SK-N-SH (cell line): ENCODE measurements at places on chromosomes 11 and 22. TPM values are rescaled to one million over a fixed set of nuclear protein-coding genes. Genes with fewer than 3 reads are reported as not detected.
A peak's percentile ranks its signal among the peaks of the same experiment; 100 is the strongest.

The KRTAP5-1 gene
- not detected in 2 replicates for polyA plus RNA-seq

DNA sequence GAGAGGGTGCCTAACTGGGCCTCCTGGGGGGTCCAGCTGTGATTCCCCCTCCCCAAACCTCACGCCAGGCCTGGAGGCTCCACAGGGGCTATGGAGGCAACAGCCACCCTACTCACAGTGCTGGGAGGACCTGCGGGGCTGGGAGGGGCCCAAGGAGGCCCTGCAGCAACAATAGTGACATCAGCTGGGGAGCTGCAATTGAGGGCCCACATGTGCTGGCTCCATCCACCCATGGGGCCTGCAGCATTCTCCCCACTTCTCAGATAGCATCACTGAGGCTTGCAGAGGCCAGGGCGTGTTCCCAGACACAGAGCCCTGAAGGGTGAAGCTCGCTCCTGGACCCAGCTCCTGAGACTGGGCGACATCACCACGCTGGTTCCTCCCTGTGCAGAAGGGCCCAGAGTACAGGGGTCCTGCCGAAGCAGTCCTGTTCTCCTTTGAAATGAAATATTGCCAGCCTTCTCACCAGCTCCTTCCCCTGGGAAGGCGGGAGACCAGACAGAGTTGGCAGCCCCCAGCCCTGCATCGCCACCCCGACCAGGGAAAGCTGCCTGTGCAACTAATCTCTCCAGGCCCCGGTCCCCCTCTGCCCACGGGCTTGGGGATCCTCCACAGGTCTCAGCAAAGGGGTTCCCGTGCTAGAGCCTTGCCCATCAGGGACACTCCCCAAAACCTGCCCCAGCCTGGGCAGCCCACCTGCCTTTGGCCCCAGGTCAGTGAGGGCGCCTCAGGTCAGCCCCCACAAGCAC lies 8.9 kb upstream of the TBX1 start:
- H3K27me3 ChIP-seq: peaks cover 32% of the 10 kb centered on the region
- H3K27ac ChIP-seq: no peak overlapping the region
- H3K36me3 ChIP-seq: no peaks in the 10 kb centered on the region
- H3K4me1 ChIP-seq: no peaks in the 10 kb centered on the region
- no peak for DNase-seq

The SAA1 gene
- polyA plus RNA-seq: not detected in 2 replicates

The GLYATL1 gene
- polyA plus RNA-seq: 0.21 and 0.29 TPM in 2 replicates

DNA sequence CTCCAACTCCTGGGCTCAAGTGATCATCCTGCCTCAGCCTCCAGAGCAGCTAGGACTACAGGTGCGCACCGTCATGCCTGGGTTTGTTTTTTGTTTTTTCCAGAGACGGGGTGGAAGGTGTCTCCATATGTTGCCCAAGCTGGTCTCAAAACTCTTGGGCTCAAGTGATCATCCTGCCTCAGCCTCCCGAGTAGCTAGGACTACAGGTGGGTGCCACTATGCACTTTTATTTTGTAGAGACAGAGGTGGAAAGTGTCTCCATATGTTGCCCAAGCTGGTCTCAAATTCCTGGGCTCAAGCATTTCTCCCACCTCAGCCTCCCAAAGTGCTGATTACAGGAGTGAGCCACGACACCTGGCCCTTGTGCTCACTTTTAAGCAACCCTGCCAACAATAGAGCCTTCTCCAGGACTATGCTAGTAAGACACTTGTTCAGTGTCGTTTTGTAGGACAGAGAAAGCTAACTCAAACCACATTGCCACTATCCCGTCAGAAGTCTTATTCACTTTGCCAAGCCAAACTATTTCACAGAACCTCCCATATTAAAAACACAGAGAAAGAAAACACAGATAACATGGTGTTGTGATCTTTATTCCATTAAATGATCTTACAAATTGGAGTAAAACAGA lies 9.4 kb upstream of the PLAAT3 start:
- no peak for DNase-seq
- peaks cover 25% of the 10 kb centered on the region for H3K36me3 ChIP-seq
- H3K4me3 ChIP-seq: no peak overlapping the region
- no peaks in the 10 kb centered on the region for H3K27me3 ChIP-seq

GRCh38 chr22:43210631-43211515 lies 23.9 kb upstream of the TTLL12 start:
- no peaks in the 10 kb centered on the region for H3K4me1 ChIP-seq
- no peak for DNase-seq
- no peak overlapping the region for H3K4me3 ChIP-seq

The TESMIN gene
- 2.0 and 3.5 TPM in 2 replicates for polyA plus RNA-seq

The LRRC74B gene
- polyA plus RNA-seq: 0.02 and 0.03 TPM in 2 replicates

DNA sequence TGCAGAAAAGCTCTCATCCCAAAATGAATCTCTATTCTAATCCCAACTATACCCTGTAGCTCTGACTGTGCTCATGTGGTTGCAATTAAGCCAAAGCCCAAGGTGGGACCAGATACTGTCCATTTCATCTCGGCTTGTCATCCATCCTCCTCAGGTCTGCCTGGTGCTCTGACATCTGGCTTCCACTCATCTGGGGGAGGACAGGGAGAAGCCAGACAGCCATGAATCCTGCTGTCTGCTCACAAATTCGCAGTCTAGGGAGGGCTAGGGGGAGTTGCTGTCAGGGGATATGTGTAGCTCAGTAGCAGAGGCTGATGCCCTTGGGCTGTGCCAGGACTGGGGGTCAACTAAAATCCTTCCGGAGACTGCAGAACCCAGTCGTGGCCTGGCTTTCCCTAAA lies 167.1 kb downstream of the ETS1 start:
- no peak overlapping the region for H3K4me3 ChIP-seq
- no peaks in the 10 kb centered on the region for H3K27me3 ChIP-seq
- H3K36me3 ChIP-seq: no peaks in the 10 kb centered on the region
- DNase-seq: peak; percentile 69
- peaks cover 26% of the 10 kb centered on the region; the same call in 1 of the 2 replicates for H3K4me1 ChIP-seq

The PLEKHA7 gene
- 0.08 and 0.12 TPM in 2 replicates for polyA plus RNA-seq

DNA sequence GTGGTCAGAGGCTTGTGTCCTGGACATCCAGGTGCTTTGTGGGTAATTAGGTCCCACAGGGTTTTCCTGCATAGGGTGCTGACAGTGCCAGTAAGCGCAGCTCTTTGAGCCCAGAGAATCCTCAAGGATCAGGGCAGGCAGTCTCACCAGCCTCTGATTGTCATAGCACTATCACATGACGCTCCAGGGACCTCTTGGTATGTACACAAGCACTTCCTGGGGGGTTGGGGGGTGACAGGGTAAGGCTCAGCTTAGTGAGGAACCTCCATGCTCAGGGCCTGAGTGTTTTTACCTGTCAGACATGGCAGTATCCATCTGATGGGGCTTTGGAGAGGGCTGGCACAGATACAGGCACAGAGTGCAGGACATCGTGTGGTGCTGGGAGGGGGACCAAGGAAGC lies 27.9 kb upstream of the SUSD2 start:
- no peak for DNase-seq
- H3K27ac ChIP-seq: no peak overlapping the region
- peaks cover 15% of the 10 kb centered on the region for H3K4me1 ChIP-seq
- H3K36me3 ChIP-seq: peaks cover 5% of the 10 kb centered on the region; the same call in 1 of the 2 replicates
- no peak overlapping the region for H3K4me3 ChIP-seq

DNA sequence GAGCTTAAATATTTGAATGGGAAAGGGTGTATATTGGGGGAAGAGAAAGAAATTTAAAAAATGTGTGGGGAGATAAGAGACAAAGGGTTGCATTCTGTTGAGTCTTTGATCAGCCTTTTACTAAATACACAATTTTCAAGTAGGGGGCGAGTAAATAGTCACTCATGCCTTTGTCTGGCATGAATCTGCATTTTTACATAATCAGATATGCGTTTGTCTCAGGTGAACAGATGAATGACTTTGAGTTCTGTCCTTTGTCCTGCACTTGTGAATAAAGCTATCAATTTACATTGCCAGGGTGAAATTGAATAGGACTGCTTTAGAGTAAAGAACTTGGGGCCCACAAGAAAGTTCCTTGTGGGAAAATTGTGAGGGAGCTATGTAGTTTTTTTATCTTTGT lies 523.6 kb upstream of the LUZP2 start:
- H3K4me1 ChIP-seq: no peaks in the 10 kb centered on the region; the same call in 1 of the 2 replicates
- no peak overlapping the region for H3K4me3 ChIP-seq
- no peaks in the 10 kb centered on the region for H3K36me3 ChIP-seq

The SNX32 gene
- polyA plus RNA-seq: 0.81 and 1.0 TPM in 2 replicates

The SLC35E4 gene
- 2.8 and 2.9 TPM in 2 replicates for polyA plus RNA-seq

GRCh38 chr11:94795476-94796189 lies 27.5 kb downstream of the AMOTL1 start:
- H3K4me3 ChIP-seq: peak overlapping the region; percentile 21; the same call in 1 of the 2 replicates
- H3K36me3 ChIP-seq: peaks cover 22% of the 10 kb centered on the region
- no peaks in the 10 kb centered on the region for H3K27me3 ChIP-seq
- peak overlapping the region; percentile 99 for H3K27ac ChIP-seq
- H3K4me1 ChIP-seq: peaks cover 26% of the 10 kb centered on the region
- no peak for DNase-seq

DNA sequence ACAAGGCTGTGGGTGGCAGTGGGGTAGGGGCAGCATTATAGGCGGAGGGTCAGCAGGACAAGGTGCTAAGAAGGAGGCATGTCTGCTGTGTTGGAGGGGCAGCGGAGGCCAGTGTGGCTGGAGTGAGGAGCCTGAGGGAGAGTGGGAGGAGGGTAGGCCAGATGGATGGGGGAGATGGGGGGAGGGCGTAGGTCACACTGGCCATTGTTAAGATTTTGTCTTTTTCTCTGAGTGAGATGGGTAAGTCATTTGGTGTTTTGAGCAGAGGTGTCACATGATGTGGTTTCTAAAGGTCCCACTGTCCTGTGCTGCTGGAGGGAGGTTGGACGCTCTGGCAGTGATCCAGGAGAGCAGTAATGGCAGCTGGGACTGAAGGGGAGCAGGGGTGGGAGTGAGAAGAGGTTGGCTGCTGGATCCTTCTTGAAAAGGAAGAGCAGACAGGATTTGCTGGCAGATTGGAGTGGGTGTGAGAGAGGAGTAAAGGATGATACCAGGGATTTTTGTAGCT lies 9.8 kb downstream of the PPP6R3 start:
- H3K36me3 ChIP-seq: peaks cover 9% of the 10 kb centered on the region
- peaks cover 27% of the 10 kb centered on the region; the same call in 1 of the 2 replicates for H3K4me1 ChIP-seq
- H3K27me3 ChIP-seq: no peaks in the 10 kb centered on the region
- peak; percentile 75 for DNase-seq
- no peak overlapping the region for H3K27ac ChIP-seq

The MPZL3 gene
- polyA plus RNA-seq: 0.38 and 0.70 TPM in 2 replicates

DNA sequence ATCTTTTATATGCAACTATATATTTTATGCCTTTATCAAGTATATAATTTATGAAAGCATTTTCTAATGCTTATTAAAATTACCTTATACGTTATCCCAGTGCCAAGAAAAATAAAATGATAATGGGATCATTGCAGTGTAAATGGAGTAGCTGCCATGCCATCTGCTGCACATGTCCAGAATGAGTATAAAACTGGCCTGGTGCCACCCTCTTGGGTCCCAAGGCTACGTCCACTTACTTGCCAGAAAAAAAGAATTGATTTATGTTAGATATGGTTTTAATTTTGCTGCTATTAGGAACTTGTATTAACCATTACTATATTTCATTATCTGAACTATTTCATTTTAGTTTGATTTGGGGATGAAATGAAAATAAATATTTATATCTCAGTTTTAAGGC lies 1127.1 kb upstream of the CNTN5 start:
- H3K27me3 ChIP-seq: no peaks in the 10 kb centered on the region
- H3K27ac ChIP-seq: peak overlapping the region; percentile 67
- peaks cover 7% of the 10 kb centered on the region; the same call in 1 of the 2 replicates for H3K4me1 ChIP-seq
- no peaks in the 10 kb centered on the region for H3K36me3 ChIP-seq
- H3K4me3 ChIP-seq: no peak overlapping the region
- peak; percentile 63 for DNase-seq

- no peaks in the 10 kb centered on the region for H3K27me3 ChIP-seq
- H3K36me3 ChIP-seq: no peaks in the 10 kb centered on the region
- H3K4me3 ChIP-seq: no peak overlapping the region
- H3K27ac ChIP-seq: peak overlapping the region; percentile 3; the same call in 1 of the 2 replicates
Observed at GRCh38 chr11:72189455-72190250, 2.3 kb upstream of the FOLR1 start.

The CRYBA4 gene
- not detected in 2 replicates for polyA plus RNA-seq

GRCh38 chr11:21656065-21656464 lies 536.8 kb upstream of the ANO5 start:
- no peak overlapping the region for H3K4me3 ChIP-seq
- H3K27ac ChIP-seq: no peak overlapping the region
- H3K27me3 ChIP-seq: no peaks in the 10 kb centered on the region
- no peaks in the 10 kb centered on the region for H3K36me3 ChIP-seq
- DNase-seq: no peak
- H3K4me1 ChIP-seq: no peaks in the 10 kb centered on the region

The DGCR6 gene
- 1.2 TPM in 2 replicates for polyA plus RNA-seq

The TEAD1 gene
- polyA plus RNA-seq: 31.2 and 37.8 TPM in 2 replicates

The ABCG4 gene
- polyA plus RNA-seq: 0.50 and 0.72 TPM in 2 replicates

- no peaks in the 10 kb centered on the region for H3K4me1 ChIP-seq
- no peaks in the 10 kb centered on the region for H3K27me3 ChIP-seq
- no peaks in the 10 kb centered on the region for H3K36me3 ChIP-seq
- DNase-seq: no peak
Observed at GRCh38 chr22:27149921-27150543, 492.6 kb downstream of the MIAT start.

GRCh38 chr22:19321757-19322156 lies 30.2 kb upstream of the CLTCL1 start:
- no peaks in the 10 kb centered on the region for H3K4me1 ChIP-seq
- no peaks in the 10 kb centered on the region for H3K27me3 ChIP-seq
- H3K27ac ChIP-seq: no peak overlapping the region
- H3K4me3 ChIP-seq: no peak overlapping the region
- H3K36me3 ChIP-seq: no peaks in the 10 kb centered on the region
- no peak for DNase-seq

- H3K27me3 ChIP-seq: no peaks in the 10 kb centered on the region
- no peaks in the 10 kb centered on the region for H3K36me3 ChIP-seq
- no peak for DNase-seq
Observed at GRCh38 chr11:69611548-69612526, 29.1 kb upstream of the CCND1 start.

GRCh38 chr22:36373258-36373579 lies 14.5 kb downstream of the MYH9 start:
- DNase-seq: no peak
- H3K4me3 ChIP-seq: no peak overlapping the region
- H3K27ac ChIP-seq: peak overlapping the region; percentile 84

- H3K27me3 ChIP-seq: peaks cover 7% of the 10 kb centered on the region; the same call in 1 of the 2 replicates
- DNase-seq: no peak
- H3K27ac ChIP-seq: no peak overlapping the region
- H3K4me3 ChIP-seq: no peak overlapping the region
- no peaks in the 10 kb centered on the region for H3K4me1 ChIP-seq
Observed at GRCh38 chr22:49372111-49372529, 455.6 kb downstream of the BRD1 start.

GRCh38 chr11:114315749-114316368 lies 19.7 kb downstream of the NNMT start:
- peaks cover 31% of the 10 kb centered on the region; the same call in 1 of the 2 replicates for H3K36me3 ChIP-seq
- no peak for DNase-seq
- no peak overlapping the region for H3K4me3 ChIP-seq
- no peak overlapping the region for H3K27ac ChIP-seq
- H3K27me3 ChIP-seq: no peaks in the 10 kb centered on the region
